Transverse colon (tissue), 4 donors: ENCODE measurements at places on chromosomes 11 and 22. TPM values are rescaled to one million over a fixed set of nuclear protein-coding genes. Genes with fewer than 3 reads are reported as not detected.
A peak's percentile ranks its signal among the peaks of the same experiment; 100 is the strongest.

SMTNL1 gene
- total RNA-seq: not detected

OTOG gene
- not detected for total RNA-seq

SPINDOC gene
- total RNA-seq: 5.6 TPM

BLID gene
- total RNA-seq: not detected

CRYBB2 gene
- total RNA-seq: not detected

TIMP3 gene
- total RNA-seq: 49.7 TPM

EIF3D gene
- 217 TPM for total RNA-seq

MS4A12 gene
- total RNA-seq: 628 TPM

KCNQ1OT1 gene
- 2.1 TPM for total RNA-seq

DNA sequence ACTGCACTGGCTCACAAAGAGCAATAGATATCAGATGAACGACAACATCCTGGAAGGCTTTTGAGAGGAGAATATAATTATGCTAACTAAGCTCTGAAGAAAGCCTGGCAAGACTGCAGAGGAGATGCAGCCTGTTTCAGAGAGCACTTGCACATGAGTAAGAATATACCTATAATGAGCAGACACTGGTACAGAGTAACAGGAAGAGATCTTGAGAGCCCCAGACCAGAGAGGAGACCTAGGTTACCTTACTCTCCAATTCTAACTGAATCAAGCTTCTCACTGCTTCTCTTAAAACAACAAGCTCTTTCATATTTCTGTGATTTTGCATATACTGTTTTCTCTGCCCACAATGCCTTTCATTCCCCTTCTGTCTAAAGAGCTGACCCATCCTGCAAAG is 66.5 kb downstream of the FAM168A start:
- H3K36me3 ChIP-seq: no peaks in the 10 kb centered on the region
- no peaks in the 10 kb centered on the region for H3K27me3 ChIP-seq
- peaks cover 32% of the 10 kb centered on the region for H3K4me1 ChIP-seq
- H3K27ac ChIP-seq: no peak overlapping the region
- DNase-seq: no peak

- H3K4me3 ChIP-seq: no peak overlapping the region
- DNase-seq: no peak
- H3K4me1 ChIP-seq: peaks cover 53% of the 10 kb centered on the region
- H3K36me3 ChIP-seq: no peaks in the 10 kb centered on the region
These were observed 3.1 kb downstream of the PAX6 start for GRCh38 chr11:31807799-31808667.

DNA sequence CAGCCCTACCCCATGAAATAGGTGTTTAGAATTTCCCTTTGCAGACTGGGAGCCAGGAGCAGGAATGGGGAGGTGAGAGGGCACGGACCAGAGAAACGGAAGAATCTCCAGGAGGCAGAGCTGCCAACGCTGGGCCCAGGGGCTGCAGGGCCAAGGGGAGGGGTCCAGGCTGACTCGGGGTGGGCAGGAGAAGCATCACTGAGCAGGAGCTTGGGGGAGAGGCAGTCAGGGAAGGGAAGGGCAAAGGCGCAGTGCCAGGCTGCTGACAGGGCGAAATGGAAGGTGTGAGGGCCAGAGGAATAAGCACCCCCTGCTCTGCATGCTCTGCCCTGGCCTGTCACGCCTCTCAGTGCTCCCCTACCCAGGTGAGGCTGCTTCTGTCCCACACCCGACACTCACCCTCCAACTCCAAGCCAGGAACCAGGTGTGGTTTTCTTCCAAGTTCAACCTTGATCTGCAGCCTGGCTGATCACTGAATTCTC is 14.5 kb downstream of the LRRC32 start:
- no peaks in the 10 kb centered on the region for H3K27me3 ChIP-seq
- peak overlapping the region; percentile 72 for H3K27ac ChIP-seq
- no peaks in the 10 kb centered on the region for H3K36me3 ChIP-seq
- no peak for DNase-seq

DNA sequence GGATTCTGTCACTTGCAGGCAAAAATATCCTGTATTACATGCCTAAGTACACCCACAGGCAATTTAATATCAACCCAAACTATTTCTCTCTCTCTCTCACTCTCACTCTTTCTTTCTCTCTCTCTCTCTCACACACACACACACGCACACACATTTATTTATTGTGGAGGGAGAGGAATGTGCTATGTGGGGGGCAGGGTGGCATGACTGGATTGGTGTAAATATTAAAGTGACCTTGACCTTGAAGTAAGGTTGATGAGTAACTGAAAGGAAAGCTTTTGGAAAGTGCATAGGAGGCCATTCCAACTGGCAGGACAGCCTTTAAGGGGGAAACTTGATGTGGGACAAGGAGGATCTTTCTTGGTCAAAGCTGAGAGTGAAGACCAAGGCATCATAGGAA is 589.7 kb upstream of the KIRREL3 start:
- H3K27me3 ChIP-seq: no peaks in the 10 kb centered on the region
- no peak overlapping the region for H3K4me3 ChIP-seq
- no peaks in the 10 kb centered on the region for H3K36me3 ChIP-seq
- H3K4me1 ChIP-seq: no peaks in the 10 kb centered on the region
- DNase-seq: no peak
- H3K27ac ChIP-seq: no peak overlapping the region

- peak; percentile 61 for DNase-seq
- H3K27ac ChIP-seq: peak overlapping the region; percentile 91
- H3K4me1 ChIP-seq: peaks cover 61% of the 10 kb centered on the region
These were observed 519 bp downstream of the ARRB1 start for GRCh38 chr11:75350743-75351540.

DNA sequence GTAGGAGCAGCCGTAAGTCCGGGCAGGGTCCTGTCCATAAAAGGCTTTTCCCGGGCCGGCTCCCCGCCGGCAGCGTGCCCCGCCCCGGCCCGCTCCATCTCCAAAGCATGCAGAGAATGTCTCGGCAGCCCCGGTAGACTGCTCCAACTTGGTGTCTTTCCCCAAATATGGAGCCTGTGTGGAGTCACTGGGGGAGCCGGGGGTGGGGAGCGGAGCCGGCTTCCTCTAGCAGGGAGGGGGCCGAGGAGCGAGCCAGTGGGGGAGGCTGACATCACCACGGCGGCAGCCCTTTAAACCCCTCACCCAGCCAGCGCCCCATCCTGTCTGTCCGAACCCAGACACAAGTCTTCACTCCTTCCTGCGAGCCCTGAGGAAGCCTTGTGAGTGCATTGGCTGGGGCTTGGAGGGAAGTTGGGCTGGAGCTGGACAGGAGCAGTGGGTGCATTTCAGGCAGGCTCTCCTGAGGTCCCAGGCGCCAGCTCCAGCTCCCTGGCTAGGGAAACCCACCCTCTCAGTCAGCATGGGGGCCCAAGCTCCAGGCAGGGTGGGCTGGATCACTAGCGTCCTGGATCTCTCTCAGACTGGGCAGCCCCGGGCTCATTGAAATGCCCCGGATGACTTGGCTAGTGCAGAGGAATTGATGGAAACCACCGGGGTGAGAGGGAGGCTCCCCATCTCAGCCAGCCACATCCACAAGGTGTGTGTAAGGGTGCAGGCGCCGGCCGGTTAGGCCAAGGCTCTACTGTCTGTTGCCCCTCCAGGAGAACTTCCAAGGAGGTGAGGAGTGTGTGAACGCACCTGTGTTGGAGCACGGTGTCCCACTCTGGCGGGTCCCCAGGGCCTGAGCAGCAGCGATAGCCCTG is at the start of gene TAGLN:
TAGLN (plus strand) TSS at position 318 of the 863 bp plus-strand sequence. CDS start 3,644 bp downstream, outside the sequence.
- H3K4me3 ChIP-seq: peak within 1 kb of the TSS; percentile 43
- peaks cover 1% of the 10 kb centered on the region for H3K36me3 ChIP-seq
- DNase-seq: peak; percentile 76
- peaks cover 25% of the 10 kb centered on the region for H3K4me1 ChIP-seq
- H3K27me3 ChIP-seq: no peaks in the 10 kb centered on the region

DNA sequence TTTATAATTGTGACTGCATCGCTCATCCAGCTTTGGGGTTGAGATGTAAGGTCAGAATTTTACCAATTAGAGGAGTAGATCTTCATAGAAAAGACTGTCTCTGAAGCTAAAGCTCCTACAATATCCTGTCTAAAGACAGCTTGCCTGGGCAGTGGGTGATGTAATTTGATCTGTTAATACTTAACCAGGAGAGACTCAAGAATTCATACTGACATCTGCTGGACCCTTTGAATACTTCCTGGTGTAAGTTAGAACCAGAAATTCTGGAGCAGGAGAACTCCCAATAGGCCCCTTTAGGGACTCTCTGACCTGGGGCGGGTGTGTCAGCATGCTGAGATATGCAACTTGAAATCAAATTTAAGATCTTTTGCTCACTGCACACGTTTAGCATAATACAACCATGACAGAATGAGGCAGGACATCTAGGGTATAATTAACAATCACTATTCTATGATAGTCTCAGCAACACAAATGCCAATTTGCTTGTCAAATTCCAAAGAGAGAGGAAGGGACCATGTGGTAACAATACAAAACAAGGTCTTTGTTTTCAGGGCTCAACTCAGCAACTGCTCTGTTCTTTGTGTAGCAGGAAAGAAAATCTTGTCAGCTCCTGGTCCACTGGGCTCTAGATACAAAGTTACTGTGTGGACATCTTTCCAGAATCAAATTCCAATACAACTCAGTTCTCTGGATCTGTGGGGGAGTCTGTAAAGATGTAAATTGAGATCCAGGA is 143.9 kb downstream of the INSC start:
- no peak overlapping the region for H3K4me3 ChIP-seq
- H3K4me1 ChIP-seq: peaks cover 4% of the 10 kb centered on the region
- H3K27ac ChIP-seq: no peak overlapping the region
- H3K27me3 ChIP-seq: no peaks in the 10 kb centered on the region

- H3K27ac ChIP-seq: no peak overlapping the region
- no peak overlapping the region for H3K4me3 ChIP-seq
- H3K27me3 ChIP-seq: no peaks in the 10 kb centered on the region
- no peaks in the 10 kb centered on the region for H3K4me1 ChIP-seq
These were observed 30.5 kb upstream of the PPP2R1B start for GRCh38 chr11:111796696-111797095.

- DNase-seq: no peak
- no peaks in the 10 kb centered on the region for H3K36me3 ChIP-seq
- H3K4me1 ChIP-seq: no peaks in the 10 kb centered on the region
- H3K27ac ChIP-seq: no peak overlapping the region
- H3K27me3 ChIP-seq: peaks cover 10% of the 10 kb centered on the region
- no peak overlapping the region for H3K4me3 ChIP-seq
These were observed 245.0 kb upstream of the B3GAT1 start for GRCh38 chr11:134656861-134657540.

GRCh38 chr11:106950067-106950491 is 68.2 kb downstream of the GUCY1A2 start:
- H3K27me3 ChIP-seq: no peaks in the 10 kb centered on the region
- H3K4me1 ChIP-seq: no peaks in the 10 kb centered on the region
- no peaks in the 10 kb centered on the region for H3K36me3 ChIP-seq
- H3K27ac ChIP-seq: no peak overlapping the region
- no peak for DNase-seq

GRCh38 chr11:108838792-108839105 is 173.9 kb downstream of the DDX10 start:
- H3K4me3 ChIP-seq: no peak overlapping the region
- no peaks in the 10 kb centered on the region for H3K27me3 ChIP-seq
- no peak overlapping the region for H3K27ac ChIP-seq
